AG09309 (cell line): ENCODE measurements at places on chromosomes 1 and 21.
A peak's percentile ranks its signal among the peaks of the same experiment; 100 is the strongest.

DNA sequence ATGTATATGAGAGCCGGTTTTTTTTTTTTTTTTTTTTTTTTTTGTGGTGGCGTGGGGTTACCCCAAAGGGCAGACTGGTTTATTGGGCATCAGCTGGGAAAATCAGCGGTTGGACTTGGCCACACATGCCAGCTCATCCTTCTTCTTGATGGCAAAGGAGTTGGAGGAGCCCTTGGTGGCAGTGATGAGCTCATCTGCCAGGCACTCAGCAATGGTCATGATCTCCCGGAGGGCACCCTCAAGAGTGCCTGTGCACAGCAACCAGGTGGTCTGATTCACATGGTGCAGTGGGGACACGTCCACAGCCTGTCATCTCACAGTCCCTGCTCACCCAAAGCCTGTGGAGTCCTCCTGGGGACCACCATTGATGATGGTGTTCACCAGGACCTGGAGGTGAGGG is 62.0 kb downstream of the MRPS6 start:
- DNase-seq: no peak

- DNase-seq: peak; percentile 7
Observed at GRCh38 chr1:94658221-94658620, 116.7 kb upstream of the F3 start.

DNA sequence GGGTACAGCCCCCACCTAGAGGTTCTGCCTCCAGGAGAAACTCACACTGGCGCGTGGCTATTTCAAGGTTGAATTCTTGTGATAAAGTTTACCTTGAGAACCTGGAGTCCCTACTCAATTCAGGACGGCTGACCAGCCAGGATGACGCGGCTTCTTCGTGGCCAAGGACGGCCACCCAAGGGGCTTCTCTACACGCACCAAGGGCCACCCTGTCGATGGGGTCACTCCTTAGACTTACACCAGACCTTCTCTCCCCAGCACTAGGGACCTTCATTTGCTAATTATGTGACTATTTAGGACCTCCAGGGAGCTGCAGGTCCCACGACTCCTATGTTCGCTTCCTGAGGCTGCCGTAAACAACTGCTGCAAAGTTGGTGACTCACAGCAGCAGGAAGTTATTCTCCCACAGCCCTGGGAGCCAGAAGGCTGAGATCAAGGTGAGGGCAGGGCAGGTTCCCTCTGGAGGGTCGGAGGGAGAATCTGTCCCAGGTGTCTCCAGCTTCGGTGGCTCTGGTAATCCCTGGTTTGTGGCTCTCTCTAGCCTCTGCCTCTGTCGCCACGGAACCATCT is 135.9 kb downstream of the NPHP4 start:
- DNase-seq: no peak

DNA sequence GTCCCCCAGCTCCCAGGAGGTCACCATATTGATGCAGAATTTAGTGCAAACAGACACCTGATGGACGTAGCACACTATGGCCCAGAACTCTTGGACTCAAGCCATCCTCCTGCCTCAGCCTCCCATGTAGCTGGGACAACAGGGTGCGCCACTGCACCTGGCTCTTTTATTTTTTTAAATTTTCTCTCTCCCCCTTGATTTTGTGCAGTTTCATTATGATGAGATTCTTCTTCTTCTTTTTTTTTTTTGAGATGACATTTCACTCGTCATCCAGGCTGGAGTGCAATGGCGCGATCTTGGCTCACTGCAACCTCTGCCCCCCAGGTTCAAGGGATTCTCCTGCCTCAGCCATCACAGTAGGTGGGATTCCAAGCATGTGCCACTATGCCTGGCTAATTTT is 63.8 kb downstream of the RPS6KA1 start:
- no peak for DNase-seq

- DNase-seq: peak; percentile 8
Observed at GRCh38 chr1:47436304-47436978, 1.4 kb upstream of the FOXD2 start.

DNA sequence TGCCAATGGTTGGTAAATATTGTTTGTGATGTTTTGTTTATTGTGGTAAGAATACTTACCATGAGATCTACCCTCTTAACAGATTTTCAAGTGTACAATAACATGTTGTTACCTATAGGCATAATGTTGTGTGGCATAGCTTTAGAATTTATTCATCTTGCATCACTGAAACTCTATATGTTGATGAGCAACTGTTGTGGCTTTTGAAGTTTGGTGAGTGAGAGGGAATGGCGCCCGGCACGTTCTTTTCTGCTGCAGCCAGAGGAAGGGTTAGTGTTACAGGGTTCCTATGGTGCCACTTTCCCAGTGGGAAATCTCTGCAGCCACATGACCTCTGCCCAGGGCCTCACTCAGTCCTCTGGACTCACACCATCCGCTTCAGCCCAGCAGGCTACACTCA is 342.5 kb upstream of the ADGRL2 start:
- DNase-seq: no peak

DNA sequence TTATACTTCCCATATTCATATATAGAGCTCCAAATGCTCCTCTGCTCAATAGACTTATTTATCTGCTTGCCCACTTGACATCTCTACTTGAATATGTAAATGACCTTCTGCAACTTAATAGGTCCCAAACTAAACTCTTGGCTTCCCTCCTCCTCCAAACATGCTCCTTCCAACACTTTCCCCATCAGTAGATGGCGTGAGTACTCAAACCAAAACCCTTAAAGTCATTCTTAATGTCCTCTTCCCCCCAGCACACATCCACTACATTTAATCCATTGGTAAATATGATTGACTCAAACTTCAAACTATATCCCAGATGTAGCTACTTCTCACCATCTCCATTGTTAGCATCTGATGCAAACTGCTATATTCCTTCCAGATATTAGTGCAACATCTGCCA is 48.5 kb upstream of the PBX1 start:
- peak; percentile 11 for DNase-seq
